Activated B cell treated with CpG ODN at 0.5 μM for 24 hours (primary cell): ENCODE measurements at places on chromosomes 3 and 15. TPM values are rescaled to one million over a fixed set of nuclear protein-coding genes. Genes with fewer than 3 reads are reported as not detected.

- no peaks in the 10 kb centered on the region for H3K27me3 ChIP-seq
- H3K36me3 ChIP-seq, result no peaks in the 10 kb centered on the region
- no peak for DNase-seq
These were observed 567.8 kb downstream of the ZIC1 start for GRCh38 chr3:147977001-147977400.

- peaks cover 11% of the 10 kb centered on the region for H3K4me1 ChIP-seq
- no peak overlapping the region for H3K4me3 ChIP-seq
- DNase-seq, result no peak
These were observed 72.8 kb upstream of the MYO5C start for GRCh38 chr15:52368402-52368801.

DNA sequence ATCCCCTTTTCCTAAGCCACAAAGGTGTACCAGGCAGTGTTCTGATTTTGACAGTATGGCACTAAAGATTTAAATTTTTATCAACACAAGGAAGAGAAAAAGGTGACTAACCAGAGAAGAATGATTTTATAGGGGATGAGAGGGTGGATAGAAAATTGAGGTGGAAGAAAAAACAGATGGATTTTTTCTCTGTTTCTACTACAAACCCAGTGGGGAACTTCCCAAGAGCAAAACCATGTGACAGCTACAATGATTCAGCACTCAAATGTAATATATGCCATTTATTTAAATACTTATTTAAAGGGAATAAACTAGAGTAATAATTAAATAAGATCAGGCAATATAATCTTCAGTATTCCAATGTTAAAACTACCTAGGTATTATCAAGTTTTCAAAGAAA is 11.1 kb downstream of the DCUN1D1 start:
- no peak overlapping the region for H3K4me3 ChIP-seq
- H3K4me1 ChIP-seq, result peaks cover 54% of the 10 kb centered on the region
- DNase-seq, result no peak
- no peaks in the 10 kb centered on the region for H3K27me3 ChIP-seq

- H3K4me1 ChIP-seq, result no peaks in the 10 kb centered on the region
- H3K4me3 ChIP-seq, result no peak overlapping the region
- H3K27ac ChIP-seq, result no peak overlapping the region
- no peaks in the 10 kb centered on the region for H3K27me3 ChIP-seq
- no peaks in the 10 kb centered on the region for H3K36me3 ChIP-seq
- no peak for DNase-seq
These were observed 241.3 kb upstream of the LRTM1 start for GRCh38 chr3:55169161-55169560.

DNA sequence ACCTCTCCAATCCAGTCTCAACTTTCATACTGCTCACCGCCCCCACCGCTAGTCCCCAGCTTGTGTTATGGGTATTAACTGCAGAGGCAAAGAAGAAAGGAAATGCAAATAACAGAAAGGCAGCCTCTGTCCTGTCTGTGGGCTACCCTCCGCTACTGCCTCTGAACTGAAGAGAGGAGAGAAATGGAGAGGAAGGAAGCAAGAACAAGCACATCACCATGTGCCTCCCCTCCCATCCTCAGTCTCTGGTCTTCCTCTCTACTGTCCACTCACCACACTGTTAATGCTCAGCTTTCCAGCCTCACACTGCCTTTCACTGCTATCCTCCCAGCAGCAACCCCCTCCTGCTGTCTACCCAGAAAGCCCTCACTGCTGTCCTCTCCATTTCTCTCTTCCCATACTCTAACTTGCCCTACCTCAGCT is 139.0 kb upstream of the SLC2A2 start:
- H3K4me3 ChIP-seq, result no peak overlapping the region
- peaks cover 2% of the 10 kb centered on the region for H3K36me3 ChIP-seq
- no peak for DNase-seq

DNA sequence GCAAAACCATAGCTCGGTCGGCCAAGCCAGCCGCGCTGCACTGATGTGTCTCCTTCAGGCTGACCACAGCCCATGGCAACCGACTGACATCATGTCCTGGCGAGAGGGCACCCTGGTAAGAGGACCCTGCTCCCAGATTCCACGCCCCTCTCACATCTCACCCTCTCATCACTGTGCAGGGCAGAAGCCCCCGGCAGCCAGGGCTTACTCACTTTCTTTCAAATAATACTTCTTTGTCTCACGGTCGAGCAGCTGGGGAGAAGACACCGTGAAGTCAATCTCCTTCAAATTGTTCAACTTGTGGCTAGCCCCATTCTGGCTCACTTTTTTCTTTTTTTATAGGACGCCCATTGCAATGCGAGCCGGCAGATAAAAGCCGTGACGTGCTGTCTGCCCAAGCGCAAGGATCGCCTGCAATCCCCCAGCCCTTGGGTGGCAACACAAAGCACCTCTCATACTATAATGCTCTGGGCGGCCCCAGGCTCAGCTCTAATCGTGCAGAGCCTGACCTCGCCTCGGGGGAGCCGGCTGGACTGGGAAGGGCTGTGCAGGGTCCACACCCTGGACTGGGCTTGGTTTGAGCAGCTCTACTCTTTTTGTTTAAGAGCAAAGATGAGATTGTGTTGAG is 33.6 kb downstream of the VGLL4 start:
- H3K27ac ChIP-seq, result no peak overlapping the region
- H3K27me3 ChIP-seq, result no peaks in the 10 kb centered on the region
- no peak overlapping the region for H3K4me3 ChIP-seq
- no peak for DNase-seq
- H3K36me3 ChIP-seq, result peaks cover 16% of the 10 kb centered on the region
- H3K4me1 ChIP-seq, result peaks cover 27% of the 10 kb centered on the region

- H3K4me1 ChIP-seq, result no peaks in the 10 kb centered on the region
- H3K36me3 ChIP-seq, result no peaks in the 10 kb centered on the region
- DNase-seq, result no peak
- H3K27me3 ChIP-seq, result peaks cover 26% of the 10 kb centered on the region
- H3K4me3 ChIP-seq, result no peak overlapping the region
- H3K27ac ChIP-seq, result no peak overlapping the region
These were observed 17.4 kb upstream of the ANKRD34C start for GRCh38 chr15:79265167-79265566.

The NOX5 gene
- 0.05 and 0.09 TPM in 2 replicates for total RNA-seq

The EPB42 gene
- total RNA-seq, result not detected in 2 replicates

The SAXO2 gene
- 15.2 and 24.9 TPM in 2 replicates for total RNA-seq

The DPPA2 gene
- not detected in 2 replicates for total RNA-seq
